ENCODE measurements at places on chromosomes 6 and 20.

- peak; percentile 9 for DNase-seq
Measured at GRCh38 chr6:53437557-53438202, 88.9 kb upstream of the ELOVL5 start.

- DNase-seq = peak; percentile 54
Measured at GRCh38 chr20:5658912-5659345, 91.3 kb upstream of the SHLD1 start.

- DNase-seq = peak; percentile 31
Measured at GRCh38 chr20:675453-676314, at the start of gene SCRT2. SCRT2 (minus strand) TSS chr20:675802; CDS start chr20:675601, 201 bp downstream.

DNA sequence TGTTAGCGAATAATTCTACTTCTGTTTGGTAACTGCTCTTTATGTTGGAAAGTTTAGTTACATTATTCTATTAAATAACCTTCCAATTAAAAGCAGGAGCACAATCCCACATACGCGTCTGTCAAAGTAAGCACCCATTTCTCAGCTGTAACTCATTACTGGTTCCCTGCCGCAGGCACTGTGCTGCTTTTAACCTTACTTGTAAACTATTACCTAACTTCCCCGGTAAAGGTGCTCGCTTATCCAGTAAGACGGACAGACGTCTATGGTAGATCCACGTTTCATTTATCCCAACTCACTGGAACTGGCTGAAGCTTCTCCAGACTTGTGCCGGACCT is 529 bp upstream of the ENPP4 start:
- no peak for DNase-seq

DNA sequence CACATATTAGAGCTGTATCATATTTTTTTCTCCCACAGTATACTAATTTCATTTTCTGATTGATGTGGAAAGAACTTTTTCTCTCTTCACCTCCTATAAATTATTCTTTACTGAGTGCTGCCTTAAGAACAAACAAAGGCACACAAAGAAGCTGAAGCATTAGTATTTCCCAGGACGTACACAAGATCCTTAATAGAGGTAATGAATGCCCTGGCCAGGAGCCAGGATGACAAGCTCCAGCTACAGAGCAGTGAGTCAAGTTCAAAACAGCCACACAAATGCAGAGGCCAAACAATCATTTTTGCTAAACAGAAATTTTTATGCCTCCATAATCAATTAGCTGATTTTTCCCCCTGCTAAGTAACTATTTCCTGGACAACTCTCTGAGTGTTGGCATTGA is 639.6 kb downstream of the EPHA7 start:
- DNase-seq = no peak

DNA sequence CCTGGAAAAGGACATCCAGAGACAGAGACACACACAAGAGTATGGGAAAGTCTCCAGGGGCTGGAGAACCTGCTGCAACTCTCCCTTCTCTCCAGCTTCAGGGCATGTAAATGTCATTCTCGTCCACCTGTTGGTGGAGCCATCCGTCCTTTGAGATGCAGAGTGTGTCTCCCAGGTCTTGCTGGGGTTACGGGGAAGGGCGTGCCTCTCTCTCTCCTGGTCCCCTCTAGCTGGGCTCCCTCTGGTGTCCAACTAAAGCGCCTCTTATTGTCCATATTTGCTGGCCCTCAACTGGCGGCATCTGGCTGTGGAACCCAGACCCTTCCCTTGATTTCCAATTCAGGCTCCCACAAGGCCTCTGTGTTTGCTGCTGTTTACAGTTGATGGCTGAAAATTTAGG is 244.1 kb downstream of the BMP7 start:
- DNase-seq = no peak

GRCh38 chr20:52905241-52905994 is 66.7 kb upstream of the TSHZ2 start:
- no peak for DNase-seq

GRCh38 chr6:159418997-159419396 is 249.8 kb downstream of the FNDC1 start:
- no peak for DNase-seq

GRCh38 chr6:169972736-169973135 is 221.3 kb downstream of the ERMARD start:
- DNase-seq = no peak

DNA sequence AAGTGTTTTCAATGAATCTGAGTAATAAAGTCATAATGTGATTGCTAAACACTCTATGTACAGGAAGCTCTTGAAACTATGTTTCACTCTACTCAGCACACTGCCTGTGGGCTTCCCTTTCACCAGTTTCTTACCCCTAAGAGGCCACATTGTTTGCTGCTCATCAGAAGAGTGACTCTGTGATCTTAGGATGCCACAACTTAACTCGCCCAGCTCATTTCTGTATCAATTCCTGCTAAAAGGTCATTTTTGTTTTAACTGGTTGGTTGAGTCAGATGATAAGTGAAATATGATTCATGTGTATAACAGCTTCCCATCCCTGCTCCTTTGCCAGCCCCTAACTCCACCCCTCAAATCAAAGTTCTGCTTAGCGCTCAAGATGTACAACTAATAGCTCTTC is 9.8 kb upstream of the NDUFAF4 start:
- DNase-seq = no peak

DNA sequence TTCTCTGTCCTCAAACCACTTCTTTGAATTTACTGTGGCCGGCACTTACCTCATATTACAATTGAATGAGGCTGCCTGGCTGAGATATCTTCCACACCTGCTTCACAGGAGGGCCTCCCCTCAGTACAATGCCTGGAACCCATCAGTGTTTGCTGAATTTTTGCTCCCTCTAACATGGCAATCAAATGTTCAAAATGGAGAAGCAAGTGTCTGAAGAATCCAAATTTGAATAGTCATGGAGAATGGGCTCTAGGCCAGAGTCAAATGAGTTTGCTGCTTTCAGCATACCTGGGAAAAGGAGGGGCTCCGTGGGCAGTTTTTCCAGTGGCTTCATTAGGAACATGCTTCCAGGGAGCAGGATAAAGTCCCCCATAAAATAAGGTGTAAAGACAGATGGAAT is 564.8 kb downstream of the UTRN start:
- no peak for DNase-seq

- peak; percentile 85 for DNase-seq
Measured at GRCh38 chr6:29926413-29927274, 15.7 kb upstream of the HLA-A start.

DNA sequence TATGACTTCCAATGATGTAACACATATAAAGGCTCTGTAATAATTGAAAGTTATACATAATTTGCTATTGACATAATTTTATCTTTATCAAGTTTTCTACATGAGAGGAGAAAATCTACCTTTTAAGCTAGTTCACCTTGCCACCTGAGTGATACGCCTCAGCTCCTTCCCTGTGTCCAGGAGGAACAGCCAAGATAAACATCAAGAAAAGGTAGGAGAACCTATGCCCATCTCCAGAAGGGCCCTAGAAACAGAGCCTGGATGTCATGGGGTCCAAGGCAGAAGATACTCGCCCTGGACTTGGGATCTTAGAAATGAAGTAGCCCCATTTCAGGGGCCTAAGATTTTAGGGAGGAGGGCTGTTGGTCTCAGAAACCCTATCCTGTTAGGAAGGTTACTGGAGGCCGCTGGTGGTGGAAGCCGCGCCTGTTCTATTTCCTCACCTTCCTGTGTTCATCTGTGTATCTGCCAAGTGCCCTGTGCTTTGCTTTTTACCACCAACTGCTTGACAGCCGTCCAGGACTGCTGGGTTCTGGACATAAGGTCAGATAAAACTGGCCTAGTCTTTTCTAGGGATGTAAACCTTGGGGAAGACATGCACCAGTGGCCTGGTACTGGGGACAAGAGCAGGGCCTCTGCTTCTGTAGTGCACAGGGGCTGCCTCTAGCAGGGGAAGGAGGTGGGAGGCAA is 178.5 kb downstream of the ARID1B start:
- no peak for DNase-seq

DNA sequence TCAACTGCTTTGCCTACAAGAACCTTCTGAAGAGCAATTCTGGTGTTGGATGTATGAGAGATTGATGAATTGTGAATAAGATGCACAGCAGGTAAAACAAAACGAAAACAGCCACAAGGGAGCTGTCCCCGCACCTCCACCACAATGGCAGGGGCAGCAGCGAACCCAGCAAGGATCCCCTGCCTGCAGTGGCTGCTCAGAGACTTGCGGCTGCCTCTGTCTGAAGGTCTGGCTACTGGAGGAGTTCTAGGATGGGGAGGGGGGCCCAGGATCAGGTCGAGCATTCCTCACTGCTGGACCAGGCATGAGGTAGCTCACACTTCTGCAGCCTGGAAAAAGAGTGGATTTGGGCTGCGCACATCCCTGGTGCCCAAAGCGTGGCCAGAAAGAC is 523.5 kb downstream of the CDH26 start:
- DNase-seq = no peak

- DNase-seq = no peak
Measured at GRCh38 chr20:33688938-33689424, 2.8 kb upstream of the E2F1 start.

GRCh38 chr6:133404728-133405127 is 163.6 kb downstream of the EYA4 start:
- no peak for DNase-seq

DNA sequence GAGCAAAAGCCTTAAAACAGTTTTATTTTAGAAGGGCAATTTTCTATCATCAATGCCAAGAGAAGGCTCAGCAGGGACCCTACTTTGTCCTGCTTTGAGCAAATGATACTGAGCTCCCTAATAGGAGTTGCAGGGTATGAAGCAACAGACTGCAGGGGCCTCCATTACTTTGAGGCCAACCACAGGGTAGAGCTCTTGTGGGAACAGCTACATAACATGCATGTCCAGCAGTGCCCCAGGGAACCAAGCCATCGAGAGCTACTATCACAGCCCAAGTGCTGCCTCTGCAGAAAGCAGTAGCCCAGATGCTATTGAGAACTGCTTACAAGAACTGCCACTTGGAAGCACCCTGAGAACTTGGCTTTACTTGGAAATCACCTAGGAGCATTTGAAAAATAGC is 222.1 kb downstream of the LAMA2 start:
- DNase-seq = no peak

DNA sequence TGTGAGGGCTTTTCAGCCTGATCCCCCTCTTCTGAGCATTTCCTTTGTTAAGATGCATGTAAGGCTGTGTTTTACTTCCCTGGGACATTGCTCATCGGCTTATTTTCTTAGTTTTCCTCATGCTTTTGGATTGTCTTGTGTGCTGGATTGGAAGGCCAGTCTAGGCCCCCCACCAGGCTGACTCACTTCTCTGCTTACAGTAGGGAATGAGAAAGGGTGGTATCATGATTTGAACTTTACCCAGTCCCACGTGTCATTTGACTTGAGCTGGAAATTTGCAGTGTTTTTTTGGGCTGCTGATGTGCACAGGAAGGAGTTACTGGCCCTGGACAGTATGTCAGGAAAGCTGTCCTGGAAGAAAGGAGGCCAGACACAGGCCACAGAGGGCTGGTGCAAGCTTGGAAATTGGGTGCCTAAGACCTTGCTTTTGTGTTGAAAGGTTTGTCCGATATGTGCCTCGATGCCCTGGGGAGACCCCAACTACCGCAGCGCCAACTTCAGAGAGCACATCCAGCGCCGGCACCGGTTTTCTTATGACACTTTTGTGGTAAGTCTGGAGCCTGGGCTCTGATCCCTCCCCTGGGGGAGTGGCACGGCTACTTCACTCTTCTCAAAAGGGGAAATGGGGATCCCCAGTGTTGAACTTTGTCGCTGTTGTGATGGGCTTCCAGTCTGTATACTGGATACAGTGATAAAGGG is 12.8 kb downstream of the RNF114 start:
- DNase-seq = no peak

- DNase-seq = no peak
Measured at GRCh38 chr6:92479831-92480230, 939.5 kb downstream of the EPHA7 start.

DNA sequence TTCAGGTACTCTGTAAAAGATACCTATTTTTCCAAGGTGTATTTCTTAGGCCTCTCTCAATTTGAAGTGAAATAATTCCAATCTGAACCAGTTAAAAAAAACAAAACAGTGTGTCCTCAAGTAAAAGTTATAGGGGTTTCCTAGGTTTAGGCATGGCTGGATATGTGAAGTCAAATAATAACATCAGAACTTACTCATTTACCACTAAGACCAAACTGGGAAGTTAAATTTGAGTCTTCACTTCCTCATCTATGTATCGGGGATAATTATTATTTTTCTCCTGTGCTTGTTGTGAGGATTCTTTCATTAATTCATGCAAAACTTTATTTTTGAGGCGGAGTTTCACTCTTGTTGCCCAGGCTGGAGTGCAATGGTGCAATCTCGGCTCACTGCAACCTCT is 86.2 kb upstream of the PTPRK start:
- no peak for DNase-seq

DNA sequence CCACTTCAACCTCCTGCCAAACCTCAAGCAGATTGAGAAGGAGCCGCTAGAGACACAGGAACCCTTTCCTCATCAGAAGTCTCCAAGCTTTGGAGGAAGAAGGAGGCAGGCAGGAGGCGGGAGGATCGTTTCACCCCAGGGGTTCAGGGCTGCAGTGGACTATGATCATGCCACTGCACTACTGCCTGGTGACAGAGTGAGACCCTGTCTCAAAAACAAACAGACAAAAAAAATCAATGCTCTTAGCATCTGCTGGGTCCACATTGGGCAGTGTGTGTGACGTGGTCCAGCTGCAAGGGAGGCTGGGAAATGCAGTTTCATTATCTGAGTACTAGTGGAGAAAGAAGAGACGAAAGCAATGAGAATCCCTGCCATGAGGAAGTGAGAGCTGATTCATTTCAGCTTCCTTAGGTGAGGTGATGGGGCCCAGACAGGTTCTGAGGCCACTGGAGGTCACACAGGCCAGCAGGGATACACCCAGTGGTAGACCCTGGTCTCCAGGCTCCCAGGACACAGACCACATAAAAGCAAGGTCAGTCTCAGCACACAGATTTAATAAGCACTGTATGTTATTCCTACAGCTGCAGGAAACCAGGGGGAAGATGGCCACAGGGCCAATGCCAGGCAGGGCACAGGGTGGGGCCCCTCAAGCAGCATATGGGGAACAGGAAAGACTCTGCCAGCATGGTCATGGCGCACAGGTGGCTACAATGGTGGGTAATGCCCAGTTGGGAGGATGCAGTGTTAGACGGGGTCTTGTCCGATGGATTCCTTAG is 4.3 kb downstream of the GFRA4 start:
- no peak for DNase-seq

DNA sequence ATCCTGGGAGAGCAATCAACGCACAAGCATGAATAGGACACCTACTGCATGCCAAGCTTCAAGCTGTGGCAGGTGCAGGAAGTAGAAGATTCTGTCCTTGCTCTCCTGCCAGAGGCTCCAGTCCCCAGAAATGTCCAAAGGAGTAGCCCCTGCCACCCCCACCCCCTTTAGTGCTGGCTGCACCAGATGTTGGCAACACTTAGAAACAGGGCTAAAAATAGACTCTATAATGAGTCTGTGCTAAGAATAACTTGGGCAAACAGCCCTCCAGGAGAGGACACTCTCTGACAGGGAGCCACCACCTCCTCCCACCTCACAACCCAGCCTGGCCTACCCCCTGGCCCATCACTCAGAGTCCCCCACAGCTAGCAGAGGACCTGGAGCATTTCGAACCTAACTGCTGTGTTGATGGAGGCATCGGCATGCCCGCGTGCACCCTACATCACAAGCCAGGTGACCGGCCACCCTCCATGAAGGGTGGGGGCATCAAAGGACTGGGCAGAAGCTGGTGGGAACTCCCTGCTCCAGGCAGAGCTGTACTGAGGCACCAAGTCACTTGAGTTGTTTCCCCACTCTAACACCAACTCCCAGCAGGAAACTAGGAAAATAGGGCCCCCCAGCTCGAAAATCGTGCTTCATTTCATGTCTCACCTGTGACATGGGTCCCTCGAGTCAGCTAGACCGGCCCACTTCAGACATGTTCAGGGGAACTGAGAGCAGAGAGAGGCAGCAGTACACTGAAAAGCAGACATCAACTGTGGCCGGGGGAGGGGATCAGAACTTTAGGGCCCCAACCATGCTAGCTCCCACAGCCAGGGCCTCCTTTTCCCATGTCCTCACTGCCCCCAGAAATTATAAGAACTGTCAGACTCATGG is 18.7 kb downstream of the TFEB start:
- DNase-seq = no peak
